ENCODE measurements at places on chromosomes 13 and 19. TPM values are rescaled to one million over a fixed set of nuclear protein-coding genes. Genes with fewer than 3 reads are reported as not detected.

Gene SRRM5
- 0.40 TPM for total RNA-seq

Gene PCDH17
- total RNA-seq = 0.15 TPM

Gene NLRP11
- total RNA-seq = not detected

Gene LYPD3
- 5.1 TPM for total RNA-seq

Gene IRGC
- not detected for total RNA-seq

Gene PRRG2
- 1.3 TPM for total RNA-seq

Gene CBY2
- not detected for total RNA-seq

DNA sequence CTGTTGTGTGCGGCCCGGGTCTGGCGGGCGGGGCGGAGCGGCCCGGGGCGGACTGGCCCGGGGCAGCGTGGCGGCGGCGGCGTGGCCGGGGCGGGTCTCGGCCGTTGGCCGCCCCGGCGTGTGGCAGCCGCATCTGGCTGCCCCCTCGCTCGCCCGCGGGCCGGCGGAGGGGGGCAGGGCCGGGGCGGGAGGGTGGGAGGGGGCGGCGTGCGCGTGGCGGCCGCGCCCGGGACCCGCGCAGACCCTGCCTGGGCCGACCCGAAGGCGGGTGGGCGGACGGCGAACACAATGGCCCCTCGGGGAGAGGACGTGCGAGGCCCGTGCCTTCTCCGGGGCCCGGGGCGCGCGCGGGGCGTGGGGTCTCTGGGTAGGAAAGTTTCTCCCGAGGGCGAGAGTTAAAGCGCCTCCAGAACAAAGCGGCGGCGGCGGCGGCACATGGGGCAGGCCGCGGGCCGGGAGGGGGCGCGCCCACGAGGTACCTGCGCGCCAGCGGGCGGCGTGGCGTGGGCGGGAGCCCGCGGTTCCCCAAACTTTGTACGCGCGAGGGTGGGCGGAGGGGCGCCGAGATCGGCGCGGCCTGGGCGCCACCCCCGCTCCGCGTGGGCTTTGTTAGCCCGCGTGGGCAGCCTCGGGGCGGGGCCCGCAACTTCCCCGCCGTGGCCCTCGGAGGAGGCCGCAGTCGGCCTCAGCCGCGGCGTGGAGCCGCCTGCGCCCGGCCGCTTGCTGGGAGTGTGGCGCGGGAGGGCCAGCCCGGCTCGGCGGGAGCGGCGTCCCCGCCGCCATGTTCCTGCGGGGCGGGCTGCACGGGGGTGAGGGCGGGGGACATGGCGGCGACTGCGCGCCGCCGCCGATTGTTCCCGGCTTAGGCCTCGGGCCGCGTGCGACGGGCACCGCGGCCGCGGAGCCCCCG lies 764 bp downstream of the MIR17HG start:
- peak; percentile 56 for DNase-seq
- no peaks in the 10 kb centered on the region for H3K27me3 ChIP-seq
- no peak overlapping the region for H3K27ac ChIP-seq

GRCh38 chr13:21219036-21219381 lies 42.6 kb downstream of the MRPL57 start:
- no peak for DNase-seq
- peak overlapping the region; percentile 22 for H3K27ac ChIP-seq
- H3K4me1 ChIP-seq = peaks cover 13% of the 10 kb centered on the region
- H3K36me3 ChIP-seq = peaks cover 4% of the 10 kb centered on the region

DNA sequence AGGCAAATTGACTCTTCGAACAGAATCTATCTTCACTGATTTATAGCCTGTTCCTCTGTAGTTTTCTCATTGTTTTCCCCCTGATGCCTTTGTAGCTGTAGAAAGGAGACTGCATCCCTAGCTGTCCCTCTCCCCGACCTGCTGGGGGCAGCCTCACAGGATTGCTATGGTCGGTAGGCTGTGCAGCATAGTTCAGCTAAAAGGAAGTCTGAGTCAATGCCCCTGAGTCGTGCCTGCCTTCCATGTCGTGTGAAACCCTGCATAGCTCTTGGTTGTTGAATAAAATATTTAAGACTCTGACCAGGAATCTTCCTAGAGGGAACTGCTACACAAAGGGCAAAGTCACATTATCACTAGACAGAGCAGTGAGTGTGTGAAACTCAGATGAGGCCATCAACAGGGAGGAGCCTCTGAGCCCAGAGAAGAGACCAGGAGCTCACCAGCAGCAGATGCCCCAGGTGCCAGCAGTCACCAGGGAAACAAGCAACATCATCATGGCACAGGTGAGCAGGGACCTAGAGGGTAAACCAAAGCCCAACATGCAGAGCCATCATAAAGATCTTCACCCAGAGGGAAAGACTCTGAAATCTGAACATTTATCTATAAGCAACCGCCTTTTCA lies 108.4 kb upstream of the NBEA start:
- no peaks in the 10 kb centered on the region for H3K27me3 ChIP-seq
- no peak overlapping the region for H3K4me3 ChIP-seq
- no peak overlapping the region for H3K27ac ChIP-seq

DNA sequence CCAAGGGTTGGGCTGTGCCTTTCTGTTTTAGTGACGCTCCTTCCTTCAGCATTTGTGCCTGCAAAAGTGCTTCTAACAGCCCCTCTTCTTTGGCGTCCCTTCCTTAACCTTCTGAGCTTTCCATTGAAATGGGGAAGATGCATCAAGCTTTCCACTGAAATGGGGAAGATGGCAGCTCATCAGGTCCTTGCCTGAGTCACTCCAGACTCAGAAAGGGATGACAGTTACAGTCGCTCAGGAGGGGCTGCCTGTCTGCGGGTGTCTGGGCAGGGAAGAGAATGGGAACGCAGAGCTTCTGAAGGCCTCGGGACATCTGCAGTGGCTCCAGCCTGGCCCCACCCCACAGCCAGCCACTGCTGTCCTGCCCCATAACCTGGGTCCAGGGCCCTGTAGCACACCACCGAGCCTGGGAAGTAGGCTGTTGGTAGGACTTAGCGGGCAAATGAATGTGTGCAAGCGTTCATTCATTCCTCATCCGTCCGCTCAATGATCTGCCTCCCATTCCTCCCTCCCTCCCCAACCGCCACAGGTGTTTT lies 9.8 kb downstream of the AP1M1 start:
- no peaks in the 10 kb centered on the region for H3K27me3 ChIP-seq
- H3K4me3 ChIP-seq = no peak overlapping the region
- peak overlapping the region; percentile 85 for H3K27ac ChIP-seq
- peaks cover 25% of the 10 kb centered on the region for H3K4me1 ChIP-seq

DNA sequence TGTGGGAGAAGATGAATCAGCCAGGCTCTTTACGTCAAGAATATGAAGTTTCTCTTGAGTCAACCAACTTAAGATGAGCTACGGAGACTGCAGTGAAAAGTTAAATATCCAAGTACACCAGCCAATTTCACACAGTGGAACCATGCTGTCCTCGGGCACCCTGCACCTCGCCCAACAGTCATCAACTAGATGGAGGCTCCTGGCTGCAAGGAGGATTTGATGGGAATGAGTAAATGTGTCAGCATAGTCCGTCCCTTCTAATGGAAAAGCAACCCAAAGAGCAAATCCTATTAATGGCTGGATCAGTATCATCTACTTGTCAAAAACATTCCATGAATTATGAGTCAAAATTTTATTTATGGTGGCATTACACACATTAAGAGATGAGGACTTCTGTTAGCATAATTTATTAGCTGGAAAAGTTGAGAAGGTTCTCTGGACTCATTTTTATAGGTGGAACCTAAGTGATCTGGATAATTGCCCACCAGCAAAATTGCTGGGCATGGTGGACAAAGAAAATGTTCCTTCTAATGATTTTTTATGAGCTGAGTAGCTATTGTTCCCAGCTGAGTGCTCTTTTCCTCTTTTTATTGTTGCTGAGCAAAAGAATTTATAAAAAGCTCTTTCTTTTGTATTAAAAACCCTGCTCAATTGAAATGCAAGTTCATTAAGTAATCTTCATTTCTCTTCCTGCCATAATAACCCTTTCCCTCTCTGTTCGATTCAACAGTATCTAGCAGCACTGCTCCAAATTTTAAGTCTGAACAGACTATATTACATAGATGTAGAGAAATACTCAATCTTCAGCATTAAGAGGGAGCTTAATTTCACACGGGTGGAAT lies 88.4 kb downstream of the DNAJC15 start:
- H3K27ac ChIP-seq = no peak overlapping the region
- H3K4me3 ChIP-seq = no peak overlapping the region
- peaks cover 8% of the 10 kb centered on the region for H3K36me3 ChIP-seq
- DNase-seq = no peak
- peaks cover 2% of the 10 kb centered on the region for H3K4me1 ChIP-seq
- H3K27me3 ChIP-seq = no peaks in the 10 kb centered on the region

DNA sequence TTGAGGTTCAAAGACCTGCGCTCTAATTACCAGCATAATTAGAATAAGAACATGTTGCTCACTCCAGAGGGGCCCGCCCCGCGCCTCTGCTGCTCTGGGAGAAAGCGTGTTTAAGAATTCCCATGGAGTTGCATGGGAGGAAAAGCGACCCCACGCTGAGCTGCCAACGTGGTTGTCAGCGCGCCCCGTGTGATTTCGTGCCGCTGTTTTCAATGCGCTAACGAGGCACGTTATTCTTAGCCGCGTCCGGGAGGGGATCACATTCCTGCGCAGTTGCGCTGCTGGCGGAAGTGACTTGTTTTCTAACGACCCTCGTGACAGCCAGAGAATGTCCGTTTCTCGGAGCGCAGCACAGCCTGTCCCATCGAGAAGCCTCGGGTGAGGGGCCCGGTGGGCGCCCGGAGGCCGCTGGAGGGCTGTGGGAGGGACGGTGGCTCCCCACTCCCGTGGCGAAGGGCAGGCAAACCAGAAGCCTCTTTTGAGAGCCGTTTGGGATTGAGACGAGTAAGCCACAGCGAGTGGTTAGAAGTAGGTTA lies 173.8 kb upstream of the SOX1 start:
- H3K4me1 ChIP-seq = no peaks in the 10 kb centered on the region
- no peak overlapping the region for H3K27ac ChIP-seq
- peaks cover 41% of the 10 kb centered on the region for H3K27me3 ChIP-seq
- H3K36me3 ChIP-seq = no peaks in the 10 kb centered on the region
- no peak overlapping the region for H3K4me3 ChIP-seq
- no peak for DNase-seq

GRCh38 chr19:16144216-16144581 lies 714 bp downstream of the HSH2D start:
- H3K27me3 ChIP-seq = no peaks in the 10 kb centered on the region
- H3K4me3 ChIP-seq = peak overlapping the region; percentile 98
- peaks cover 4% of the 10 kb centered on the region for H3K36me3 ChIP-seq
- DNase-seq = no peak
- peak overlapping the region; percentile 99 for H3K27ac ChIP-seq

DNA sequence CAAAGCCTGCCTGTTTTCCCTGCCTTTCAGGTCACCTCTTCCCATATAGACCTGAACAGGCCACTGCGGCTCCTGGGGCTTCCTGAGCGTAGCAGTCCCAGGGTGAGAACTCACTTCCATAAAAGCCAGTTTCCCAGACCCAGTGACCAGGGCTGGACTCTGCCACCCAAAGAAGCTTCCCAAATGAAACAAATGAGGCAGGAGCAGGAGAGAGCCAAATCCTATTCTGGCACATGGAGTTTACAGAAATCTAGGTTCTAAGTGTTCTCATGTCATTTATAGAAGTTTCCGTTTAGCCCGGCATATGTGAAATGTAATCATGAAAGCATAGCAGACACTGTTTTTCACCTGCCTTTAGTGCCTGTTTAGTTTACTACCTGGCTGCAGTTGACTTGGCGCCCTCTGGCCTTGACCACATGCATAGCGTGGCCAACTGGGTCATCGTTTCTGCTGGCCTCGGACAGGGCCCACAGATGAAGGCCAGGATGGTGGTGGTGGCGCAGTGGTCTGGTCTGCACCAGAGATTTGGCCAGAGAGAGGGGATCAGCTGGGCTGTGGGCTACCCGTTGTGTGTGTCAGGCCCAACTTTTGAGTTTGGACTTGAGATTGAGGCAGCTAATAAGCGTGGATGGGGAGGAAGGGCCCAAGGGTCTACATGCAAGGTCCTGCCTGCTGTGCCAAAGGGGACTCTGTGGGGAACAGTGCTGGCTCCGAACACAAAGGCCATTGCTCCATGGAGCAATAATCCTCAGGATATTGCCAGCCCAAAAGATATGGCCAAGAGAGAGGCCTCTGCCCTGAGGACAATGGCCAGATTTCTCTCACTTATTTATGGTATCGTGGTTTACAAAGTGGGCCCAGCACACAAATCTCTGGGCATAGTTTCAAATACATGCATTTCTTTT lies 43.3 kb downstream of the NFIX start:
- H3K4me1 ChIP-seq = peaks cover 3% of the 10 kb centered on the region
- peaks cover 33% of the 10 kb centered on the region for H3K27me3 ChIP-seq
- H3K36me3 ChIP-seq = no peaks in the 10 kb centered on the region
- no peak for DNase-seq
- H3K27ac ChIP-seq = no peak overlapping the region

- no peak overlapping the region for H3K4me3 ChIP-seq
- DNase-seq = no peak
- no peaks in the 10 kb centered on the region for H3K27me3 ChIP-seq
These were observed 116.9 kb downstream of the CCNA1 start for GRCh38 chr13:36549126-36549702.

- H3K36me3 ChIP-seq = peaks cover 5% of the 10 kb centered on the region
- no peak for DNase-seq
- H3K27me3 ChIP-seq = peaks cover 11% of the 10 kb centered on the region
- peak overlapping the region; percentile 69 for H3K4me3 ChIP-seq
These were observed 2.2 kb upstream of the KCNC3 start for GRCh38 chr19:50331221-50331993.

GRCh38 chr13:23205807-23206206 lies 25.0 kb downstream of the SGCG start:
- no peak for DNase-seq
- no peaks in the 10 kb centered on the region for H3K36me3 ChIP-seq
- H3K4me1 ChIP-seq = no peaks in the 10 kb centered on the region
- peaks cover 15% of the 10 kb centered on the region for H3K27me3 ChIP-seq
- H3K4me3 ChIP-seq = no peak overlapping the region

DNA sequence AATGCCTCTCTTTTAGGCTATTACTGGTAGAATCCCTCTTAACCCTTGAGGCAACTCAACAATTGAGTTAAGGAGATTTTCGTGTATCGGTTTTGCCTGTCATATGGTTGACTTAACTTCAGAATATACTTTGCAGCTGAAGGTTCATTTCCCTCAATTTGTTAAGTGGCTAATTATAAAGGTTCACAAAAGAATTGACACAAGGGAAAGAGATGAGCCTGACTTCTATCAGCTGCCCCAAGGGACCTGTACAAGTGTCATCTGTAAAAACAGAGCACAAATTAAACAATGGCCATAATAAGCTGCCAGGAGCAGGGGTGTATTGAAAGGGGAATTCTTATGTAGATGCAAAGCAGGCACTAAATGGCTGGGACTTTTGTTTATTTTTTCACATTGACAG lies 334.8 kb upstream of the OBI1 start:
- H3K27ac ChIP-seq = no peak overlapping the region
- no peak overlapping the region for H3K4me3 ChIP-seq
- H3K36me3 ChIP-seq = no peaks in the 10 kb centered on the region
